ENCODE measurements at places on chromosomes 5 and 9.

DNA sequence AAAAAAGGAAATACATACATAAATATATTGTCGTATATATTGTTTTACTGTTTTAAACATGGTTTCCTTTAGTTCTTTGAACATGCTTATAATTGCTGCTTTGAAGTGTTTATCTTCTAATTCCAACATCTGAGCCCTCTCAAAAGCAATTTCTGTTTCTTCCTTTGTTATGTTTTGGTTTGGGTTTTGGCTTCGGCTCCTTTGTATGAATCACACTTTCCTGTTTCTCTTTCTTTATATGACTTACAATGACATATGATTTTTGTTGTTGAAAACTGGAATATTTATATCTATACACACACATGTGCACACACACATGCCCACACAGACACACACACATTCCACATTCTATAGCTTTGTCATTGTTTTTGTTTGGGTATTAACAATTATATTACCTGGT lies 1206.7 kb downstream of the CDH12 start:
- DNase-seq, result no peak

DNA sequence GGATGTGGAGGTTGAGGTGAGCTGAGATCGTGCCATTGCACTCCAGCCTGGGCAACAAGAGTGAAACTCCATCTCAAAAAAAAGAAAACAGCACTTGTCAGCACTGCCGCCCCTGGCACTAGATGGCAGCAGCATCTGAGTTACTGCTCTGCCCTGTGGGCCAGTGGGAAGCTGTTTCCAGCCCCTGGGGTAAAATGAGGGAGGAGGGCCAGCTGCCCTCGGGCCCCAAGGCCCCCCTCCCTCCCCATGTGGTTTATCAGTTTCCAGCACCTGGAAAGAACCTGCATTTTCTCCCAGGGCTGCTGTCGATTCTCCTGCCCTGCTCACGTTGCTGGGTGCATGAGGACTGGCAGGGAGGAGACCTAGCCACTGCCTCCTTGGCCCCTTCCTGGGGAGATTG lies 13.2 kb upstream of the CEL start:
- DNase-seq, result no peak

GRCh38 chr5:149921597-149921996 lies 23.0 kb downstream of the PDE6A start:
- no peak for DNase-seq

DNA sequence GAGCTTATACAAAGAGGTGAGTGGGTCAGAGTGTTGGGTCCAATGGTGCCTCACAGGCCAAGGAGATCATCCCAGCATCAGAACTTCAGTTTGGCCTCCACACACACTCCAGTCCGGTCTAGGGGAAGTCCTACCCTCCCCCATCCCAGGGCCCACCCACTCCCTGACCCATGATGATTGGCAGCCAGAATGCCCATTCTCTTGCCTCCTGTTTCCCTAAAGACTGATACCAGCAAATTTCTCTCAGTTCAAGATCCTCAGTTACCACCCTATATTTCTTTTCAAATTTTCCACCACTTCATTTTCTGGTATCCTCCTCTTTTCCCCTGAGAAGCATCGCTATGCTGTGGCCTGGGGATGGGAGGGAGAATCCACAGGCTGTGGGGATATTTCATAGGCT lies 21.9 kb downstream of the DRD1 start:
- DNase-seq, result no peak

Measured in activated T-helper 1 cell treated with anti-CD3 and anti-CD28 coated beads, Interleukin-2, amount 50 U/mL, for 16 hours (primary cell).